CD4-positive, CD25-positive, alpha-beta regulatory T cell (primary cell): ENCODE measurements at places on chromosomes 2 and 18.
A peak's percentile ranks its signal among the peaks of the same experiment; 100 is the strongest.

- H3K4me1 ChIP-seq, result no peaks in the 10 kb centered on the region
- H3K27me3 ChIP-seq, result no peaks in the 10 kb centered on the region
- no peak overlapping the region for H3K27ac ChIP-seq
- DNase-seq, result no peak
- no peak overlapping the region for H3K4me3 ChIP-seq
Measured at GRCh38 chr2:174027956-174028355, 62.8 kb upstream of the SP3 start.

- no peak overlapping the region for H3K4me3 ChIP-seq
- no peak overlapping the region for H3K27ac ChIP-seq
- H3K4me1 ChIP-seq, result peaks cover 8% of the 10 kb centered on the region
- no peaks in the 10 kb centered on the region for H3K27me3 ChIP-seq
- no peak for DNase-seq
Measured at GRCh38 chr2:71001981-71002570, 7.4 kb upstream of the TEX261 start.

DNA sequence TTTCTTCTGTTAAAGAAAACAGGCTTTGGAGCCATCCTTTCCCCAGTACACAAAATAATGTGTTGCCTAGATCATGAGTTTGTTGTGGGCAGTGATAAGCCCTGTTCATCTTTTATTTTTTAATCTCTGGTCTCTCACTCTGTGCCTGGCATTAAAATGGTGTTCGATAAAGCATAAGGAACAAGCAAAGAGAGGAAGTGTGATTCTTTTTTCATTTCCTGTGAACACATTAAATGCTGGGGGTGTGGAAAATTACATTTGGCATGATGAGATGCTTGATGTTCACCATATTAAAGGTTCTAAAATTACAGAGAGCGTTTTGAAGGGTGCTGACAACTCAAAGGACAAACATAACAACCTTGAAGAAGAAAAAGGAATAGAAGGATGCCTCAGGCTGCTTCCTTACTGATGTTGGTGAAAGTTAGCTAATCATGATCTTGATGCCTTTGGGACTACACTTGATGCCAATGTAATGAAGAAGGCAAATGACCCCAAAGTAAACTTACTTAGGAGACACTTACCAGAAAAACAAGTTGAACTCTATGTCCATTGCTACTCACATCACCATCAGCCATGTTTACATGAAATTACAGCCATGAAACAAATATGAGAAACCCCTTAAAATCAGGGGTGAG lies 33.0 kb downstream of the TMEFF2 start:
- peaks cover 5% of the 10 kb centered on the region for H3K27me3 ChIP-seq
- H3K27ac ChIP-seq, result no peak overlapping the region
- no peak overlapping the region for H3K4me3 ChIP-seq
- H3K36me3 ChIP-seq, result no peaks in the 10 kb centered on the region
- no peaks in the 10 kb centered on the region for H3K4me1 ChIP-seq
- DNase-seq, result no peak

DNA sequence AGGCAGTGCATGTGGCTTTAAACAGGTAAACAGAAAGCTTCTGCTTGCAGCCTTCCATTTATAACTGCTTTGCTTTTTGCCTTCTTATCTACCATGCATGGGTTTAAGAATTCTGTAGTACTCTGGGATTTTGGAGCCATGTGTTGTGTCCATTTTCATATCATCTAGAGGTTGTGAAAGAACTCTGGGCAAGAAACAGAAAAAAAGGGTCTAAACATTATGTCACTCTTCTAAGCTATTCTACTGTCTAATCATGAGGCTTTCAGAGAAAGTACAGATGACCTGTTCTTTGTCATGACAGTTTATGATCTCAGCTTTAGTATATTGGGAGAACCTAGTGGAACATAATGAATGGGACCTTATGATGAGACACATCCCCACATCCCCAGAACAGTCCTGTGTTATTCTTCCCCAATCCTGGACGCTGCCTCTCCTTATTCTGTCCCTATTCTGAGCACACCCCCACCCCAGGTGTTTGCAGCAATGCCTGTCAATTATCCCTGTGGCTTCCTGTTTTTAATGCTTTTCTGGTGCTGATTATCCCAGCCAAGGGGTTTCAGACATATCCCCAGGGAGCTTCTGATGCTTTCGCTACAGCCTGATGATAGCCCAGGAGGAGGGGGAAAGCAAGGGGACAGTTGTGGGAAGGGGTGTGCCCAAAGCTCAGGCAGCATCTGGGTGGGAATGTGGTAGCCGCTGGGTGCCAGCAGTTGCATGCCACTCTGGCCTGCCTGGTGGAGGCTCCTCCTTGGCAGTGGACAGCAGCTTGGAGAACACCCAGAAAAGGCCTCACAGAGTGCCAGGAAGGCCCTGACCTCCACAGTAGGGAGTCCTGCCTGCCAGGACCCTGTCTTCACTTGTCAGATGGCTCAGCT lies 169.5 kb upstream of the MAP3K20 start:
- H3K4me1 ChIP-seq, result no peaks in the 10 kb centered on the region
- no peak for DNase-seq
- no peaks in the 10 kb centered on the region for H3K27me3 ChIP-seq
- H3K27ac ChIP-seq, result no peak overlapping the region
- no peaks in the 10 kb centered on the region for H3K36me3 ChIP-seq

GRCh38 chr2:185417111-185417510 lies 321.5 kb upstream of the FSIP2 start:
- no peaks in the 10 kb centered on the region for H3K4me1 ChIP-seq
- DNase-seq, result no peak
- H3K36me3 ChIP-seq, result no peaks in the 10 kb centered on the region

- no peak overlapping the region for H3K27ac ChIP-seq
- no peaks in the 10 kb centered on the region for H3K36me3 ChIP-seq
- DNase-seq, result no peak
- peaks cover 8% of the 10 kb centered on the region for H3K4me1 ChIP-seq
- H3K27me3 ChIP-seq, result no peaks in the 10 kb centered on the region
- no peak overlapping the region for H3K4me3 ChIP-seq
Measured at GRCh38 chr2:148106331-148106730, 85.4 kb downstream of the MBD5 start.

DNA sequence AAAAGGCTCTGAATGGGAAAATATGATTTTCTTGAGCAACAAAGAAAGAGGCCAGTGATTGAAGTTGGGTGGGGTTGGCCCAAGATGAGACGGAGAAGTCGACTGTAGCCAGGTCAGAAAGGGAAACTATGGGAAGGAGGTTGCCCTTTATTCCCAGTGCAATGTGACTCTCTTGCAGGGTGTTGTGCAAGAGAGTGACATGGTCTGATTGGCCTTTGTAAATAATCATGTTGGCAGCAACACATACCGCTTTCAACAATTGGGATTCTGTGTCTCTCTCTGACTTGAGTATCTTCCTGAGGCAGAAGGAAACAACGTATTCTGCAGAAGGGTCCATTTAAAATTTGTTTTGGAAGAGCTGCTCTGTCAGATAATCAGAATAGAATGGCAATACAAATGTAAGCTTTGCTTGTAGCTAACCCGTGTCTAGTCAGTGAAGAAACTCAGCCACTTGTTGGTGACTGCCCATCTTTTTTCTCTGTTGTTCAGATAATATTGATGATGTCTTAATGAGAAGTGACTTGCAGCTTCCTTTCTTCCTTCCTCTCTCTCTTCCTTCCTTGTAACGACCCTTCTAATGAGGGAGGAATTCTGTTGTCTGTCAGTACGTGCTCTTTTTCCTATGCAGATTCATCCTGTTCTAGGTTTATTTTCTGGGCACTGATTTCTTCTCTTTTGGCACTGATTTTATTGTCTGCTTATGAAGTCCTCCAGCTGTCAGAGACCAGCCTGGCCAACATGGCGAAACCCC lies 311.0 kb upstream of the FAM98A start:
- H3K36me3 ChIP-seq, result no peaks in the 10 kb centered on the region
- no peaks in the 10 kb centered on the region for H3K4me1 ChIP-seq
- DNase-seq, result no peak
- H3K27ac ChIP-seq, result no peak overlapping the region

DNA sequence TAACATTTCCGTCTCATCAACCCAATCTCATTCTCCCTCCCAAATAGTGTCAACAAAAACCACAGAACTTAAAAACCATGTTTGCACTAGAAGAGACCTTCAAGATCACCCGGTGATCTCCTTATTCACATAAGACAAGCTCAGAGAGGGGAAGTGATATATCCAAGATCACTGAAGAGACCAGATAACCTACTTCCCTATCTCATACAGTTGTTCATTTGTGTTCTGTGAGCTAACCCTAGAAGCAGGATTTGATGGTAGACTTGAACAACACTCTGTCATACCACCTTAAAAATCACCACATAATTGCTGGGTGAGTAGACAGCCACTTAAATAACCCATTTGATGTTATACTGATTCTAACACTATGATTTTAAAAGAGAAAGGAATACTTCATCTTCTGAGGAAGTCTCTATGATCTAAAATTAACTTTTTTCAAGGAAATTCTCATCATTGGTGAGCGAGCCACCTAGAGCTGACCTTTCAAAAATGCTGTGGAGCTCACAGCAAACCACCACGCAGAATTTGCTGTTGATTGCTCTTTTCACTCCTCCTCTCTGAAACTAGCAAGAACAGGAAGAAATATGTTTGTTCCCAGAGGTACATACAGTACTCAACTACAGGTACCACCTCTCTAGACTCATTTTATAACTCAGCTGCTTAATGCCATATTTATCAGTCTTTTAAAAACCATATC lies 15.1 kb downstream of the AAK1 start:
- H3K27ac ChIP-seq, result peak overlapping the region; percentile 44
- DNase-seq, result peak; percentile 29
- H3K4me3 ChIP-seq, result peak overlapping the region; percentile 71
- peaks cover 9% of the 10 kb centered on the region for H3K36me3 ChIP-seq

GRCh38 chr2:70565039-70565731 lies 11.6 kb upstream of the TGFA start:
- no peak for DNase-seq
- H3K4me1 ChIP-seq, result no peaks in the 10 kb centered on the region
- H3K27me3 ChIP-seq, result no peaks in the 10 kb centered on the region
- no peaks in the 10 kb centered on the region for H3K36me3 ChIP-seq
- H3K27ac ChIP-seq, result no peak overlapping the region
- H3K4me3 ChIP-seq, result no peak overlapping the region

DNA sequence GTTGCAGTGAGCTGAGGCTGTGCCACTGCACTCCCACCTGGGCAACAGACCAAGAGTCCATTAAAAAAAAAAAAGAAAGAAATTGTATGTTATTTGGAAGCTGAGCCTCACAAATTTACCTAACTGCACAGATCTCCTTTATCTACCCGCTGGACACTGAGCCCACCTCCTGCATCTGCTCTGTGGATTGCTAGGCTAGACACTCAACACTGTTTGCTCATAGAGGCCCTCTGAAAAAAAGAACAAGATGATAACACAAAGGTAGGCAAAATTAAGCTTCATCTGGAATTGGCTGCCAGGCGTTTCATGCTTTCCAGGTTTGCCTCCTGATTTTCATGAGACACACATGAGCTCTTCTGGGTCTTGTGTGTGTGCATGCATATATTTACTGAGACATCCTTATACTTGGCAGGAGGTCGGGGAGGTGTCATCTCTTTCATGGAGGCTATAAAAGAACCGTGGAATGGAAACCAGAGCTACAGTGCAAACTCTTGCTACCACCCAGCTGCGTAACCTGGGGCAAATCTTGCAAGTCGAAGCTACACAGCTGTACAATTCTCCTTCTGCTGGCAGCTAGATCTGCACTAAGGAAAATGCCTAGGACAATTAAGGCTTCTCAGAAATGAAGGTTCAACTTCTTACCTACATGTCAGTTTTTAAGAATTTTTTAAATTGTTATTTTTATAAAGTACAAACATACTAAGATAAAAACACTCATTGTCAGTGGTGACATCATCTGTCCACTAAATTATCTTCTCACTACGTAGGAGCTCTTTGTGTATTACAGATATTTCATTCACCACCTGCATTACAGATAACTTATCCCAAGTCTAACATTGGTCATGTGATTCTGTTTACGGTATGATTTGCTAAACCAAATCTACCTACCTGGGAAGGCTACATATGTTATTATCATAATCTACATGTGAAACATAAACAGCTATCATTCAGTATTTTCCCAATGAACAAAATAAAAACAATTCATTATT lies 63.1 kb downstream of the CABYR start:
- no peak for DNase-seq
- no peaks in the 10 kb centered on the region for H3K4me1 ChIP-seq
- no peak overlapping the region for H3K27ac ChIP-seq
- no peaks in the 10 kb centered on the region for H3K27me3 ChIP-seq

DNA sequence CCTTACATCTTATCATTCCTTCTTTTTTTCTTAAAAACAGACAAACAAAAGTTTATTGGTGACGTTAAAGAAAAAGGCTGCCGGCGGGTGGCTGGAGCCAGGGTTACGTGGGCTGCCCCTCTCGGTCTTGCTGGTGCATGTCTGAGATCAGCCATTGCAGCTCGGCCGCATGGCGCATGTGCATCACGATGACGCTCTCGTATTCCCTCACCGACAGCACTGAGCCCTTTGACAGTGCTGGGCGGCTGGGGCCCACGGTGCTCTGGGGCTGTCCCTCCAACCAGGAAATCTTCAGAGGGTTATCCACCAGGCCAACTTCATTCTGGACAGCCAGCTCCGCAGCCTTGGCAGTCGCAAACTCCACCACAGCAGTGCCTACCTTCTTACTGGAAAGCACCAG lies 1081.8 kb upstream of the TMEFF2 start:
- no peaks in the 10 kb centered on the region for H3K36me3 ChIP-seq
- no peak for DNase-seq
- H3K27ac ChIP-seq, result no peak overlapping the region

- no peak for DNase-seq
- H3K4me1 ChIP-seq, result peaks cover 93% of the 10 kb centered on the region
Measured at GRCh38 chr2:54569745-54570301, 113.7 kb downstream of the SPTBN1 start.

- H3K4me3 ChIP-seq, result no peak overlapping the region
- H3K36me3 ChIP-seq, result no peaks in the 10 kb centered on the region
- no peak overlapping the region for H3K27ac ChIP-seq
Measured at GRCh38 chr2:229401171-229401865, 130.2 kb upstream of the PID1 start.

DNA sequence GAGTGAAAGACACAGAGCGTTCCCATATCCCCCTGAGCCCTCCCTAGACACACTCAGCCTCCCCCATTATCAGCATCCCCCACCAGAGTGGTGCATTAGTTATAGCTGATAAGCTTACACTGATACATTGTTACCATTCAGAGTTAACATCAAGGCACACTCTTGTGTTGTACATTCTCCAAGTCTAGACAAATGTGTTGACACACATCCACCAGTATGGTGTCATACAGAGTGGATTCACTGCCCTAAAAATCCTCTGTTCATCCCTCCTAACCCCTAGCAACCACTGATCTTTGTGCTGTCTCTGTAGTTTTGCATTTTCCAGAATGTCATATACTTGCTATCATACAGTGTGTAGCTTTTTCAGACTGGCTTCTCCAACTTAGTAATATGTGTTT lies 78.0 kb upstream of the RPL31 start:
- H3K27ac ChIP-seq, result peak overlapping the region; percentile 42
- H3K4me3 ChIP-seq, result peak overlapping the region; percentile 70
- peaks cover 4% of the 10 kb centered on the region for H3K27me3 ChIP-seq
- no peaks in the 10 kb centered on the region for H3K36me3 ChIP-seq

- no peaks in the 10 kb centered on the region for H3K4me1 ChIP-seq
- no peaks in the 10 kb centered on the region for H3K36me3 ChIP-seq
- no peak overlapping the region for H3K4me3 ChIP-seq
- no peak overlapping the region for H3K27ac ChIP-seq
- no peak for DNase-seq
- no peaks in the 10 kb centered on the region for H3K27me3 ChIP-seq
Measured at GRCh38 chr2:216787851-216788540, 71.9 kb downstream of the TNP1 start.
